ENCODE measurements at places on chromosomes 12 and 14.
A peak's percentile ranks its signal among the peaks of the same experiment; 100 is the strongest.

DNA sequence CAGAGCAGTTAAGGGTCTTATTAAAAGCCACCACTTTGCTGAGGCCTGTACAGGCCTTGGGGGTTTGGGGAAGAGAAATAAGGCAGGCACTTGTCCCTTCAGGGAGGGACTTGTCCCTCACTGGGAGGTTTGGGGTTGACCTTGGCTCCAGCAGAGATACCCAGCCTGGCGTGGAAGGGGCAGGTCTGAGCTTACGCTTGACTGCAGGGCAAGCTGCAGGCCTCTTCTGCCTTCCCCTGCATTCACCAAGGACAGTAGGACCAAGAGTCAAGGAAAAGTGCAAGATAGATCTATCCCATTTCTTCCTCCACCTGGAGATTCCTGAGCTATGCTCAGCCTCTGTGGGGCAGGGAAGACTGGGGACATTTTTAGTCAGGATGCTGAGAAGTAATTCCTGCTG is 154.3 kb downstream of the SMOC1 start:
- no peak for DNase-seq

- DNase-seq: no peak
Observed at GRCh38 chr14:35261774-35262173, 30.4 kb upstream of the PSMA6 start.

DNA sequence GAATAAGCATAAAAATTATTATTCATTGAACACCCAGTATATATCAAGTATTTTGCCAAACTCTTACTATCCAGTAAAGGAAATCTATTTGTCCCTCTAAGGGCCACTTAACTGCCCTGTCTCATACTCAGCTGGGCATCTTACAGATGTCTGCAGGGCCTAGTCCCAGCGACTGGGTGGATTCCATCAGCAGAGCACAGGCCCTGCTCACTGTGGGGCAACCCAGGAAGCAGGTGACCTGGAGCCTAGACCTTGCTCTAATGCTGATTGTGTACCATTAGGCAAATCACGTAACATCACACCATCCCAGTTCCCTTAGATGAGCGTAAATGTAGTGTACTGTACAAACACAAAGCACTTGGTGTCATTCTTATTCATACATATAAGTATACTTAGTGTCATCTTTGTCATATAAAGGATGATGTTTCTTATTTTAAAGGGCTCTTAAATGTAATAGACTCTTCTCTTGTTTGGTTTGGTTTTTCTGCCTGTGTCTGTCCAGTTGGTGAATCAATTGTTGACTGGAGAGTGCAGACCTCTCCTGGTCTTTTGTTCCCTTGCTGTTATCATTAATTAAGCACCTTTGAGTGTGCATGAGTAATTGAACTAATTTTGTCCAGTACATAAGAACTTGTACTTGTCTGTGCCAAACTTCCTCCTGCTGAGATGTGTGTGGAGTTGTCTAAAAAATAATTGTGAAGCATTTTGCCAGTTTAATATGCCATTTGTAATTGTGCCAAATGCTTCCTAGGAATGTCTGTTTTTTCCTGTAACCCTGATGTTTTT is 49.3 kb downstream of the RAB35 start:
- no peak for DNase-seq

GRCh38 chr14:71654810-71655209 is 277.4 kb upstream of the RGS6 start:
- no peak for DNase-seq

- no peak for DNase-seq
Observed at GRCh38 chr12:12807970-12808702, 5.0 kb upstream of the DDX47 start.

GRCh38 chr14:34038358-34039057 is 87.6 kb upstream of the EGLN3 start:
- no peak for DNase-seq

- no peak for DNase-seq
Observed at GRCh38 chr14:24136684-24137528, 912 bp downstream of the PSME1 start.

DNA sequence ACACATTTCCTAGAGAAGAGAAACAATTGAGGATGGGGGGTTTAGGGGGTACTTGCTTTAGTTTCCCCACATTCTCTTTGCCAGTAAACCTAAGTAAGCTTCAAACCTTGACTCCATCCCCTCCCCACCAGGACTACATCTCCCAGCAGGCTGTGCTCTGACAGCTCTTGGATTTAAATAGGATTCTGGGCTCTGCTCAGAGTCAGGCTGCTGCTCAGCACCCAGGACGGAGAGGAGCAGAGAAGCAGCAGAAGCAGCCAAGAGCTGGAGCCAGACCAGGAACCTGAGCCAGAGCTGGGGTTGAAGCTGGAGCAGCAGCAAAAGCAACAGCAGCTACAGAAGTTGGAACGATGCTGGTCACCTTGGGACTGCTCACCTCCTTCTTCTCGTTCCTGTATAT is 20.6 kb downstream of the RDH12 start:
- DNase-seq: peak; percentile 22

DNA sequence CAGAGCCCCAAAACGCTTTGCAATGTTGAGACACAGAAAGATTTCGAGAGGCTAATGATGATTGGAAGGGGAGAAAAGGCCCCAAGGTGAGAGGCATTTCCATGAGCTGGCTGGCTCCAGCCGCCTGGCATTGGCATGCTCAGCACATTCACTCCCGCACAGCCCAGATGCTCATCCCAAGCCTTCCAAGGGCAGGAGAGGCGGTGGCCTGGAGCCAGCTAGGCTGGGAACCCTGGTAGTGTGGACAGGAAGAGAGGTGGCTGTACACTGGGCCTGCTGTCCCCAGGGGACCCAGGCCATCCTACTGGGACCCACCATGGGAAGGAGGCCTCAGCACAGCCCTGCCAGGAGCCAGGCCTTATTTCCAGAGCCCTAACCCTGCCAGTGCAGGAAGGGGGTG is 72.2 kb downstream of the SPTB start:
- no peak for DNase-seq

DNA sequence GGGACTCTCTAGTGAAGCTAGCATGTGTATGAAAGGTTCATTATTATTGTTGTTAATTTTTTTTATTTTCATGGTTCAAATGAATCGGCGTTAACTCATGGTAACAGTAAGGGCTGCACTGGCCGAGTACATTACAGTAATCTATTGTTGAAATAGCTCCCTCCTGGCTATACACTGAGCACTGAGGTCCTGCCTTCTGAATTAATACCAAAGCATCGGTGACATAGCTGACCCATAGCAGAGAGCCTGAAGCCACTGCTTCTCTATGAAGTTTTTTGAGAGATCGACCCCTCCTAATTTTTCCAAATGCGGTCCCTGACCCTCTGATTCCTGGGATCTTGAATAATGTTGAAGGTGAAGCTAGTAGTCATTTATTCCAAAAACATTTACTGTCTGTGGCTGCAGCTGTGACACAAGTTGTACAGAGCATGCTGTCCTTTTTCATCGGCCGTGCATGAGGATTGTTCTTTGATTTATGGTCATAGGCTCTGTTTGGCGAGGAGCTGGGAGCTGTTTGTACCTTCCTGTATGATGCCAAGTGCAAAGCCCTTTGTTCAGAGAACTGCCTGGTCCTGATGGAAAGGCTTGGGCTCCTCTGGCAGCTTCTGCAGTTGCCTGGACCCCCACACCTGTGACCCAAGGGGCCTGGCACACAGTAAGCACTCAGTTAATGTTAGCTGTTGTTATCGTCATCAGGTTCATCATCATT is 486.5 kb downstream of the EGLN3 start:
- DNase-seq: no peak

- DNase-seq: no peak
Observed at GRCh38 chr14:68501614-68502052, 291.2 kb downstream of the ZFP36L1 start.

DNA sequence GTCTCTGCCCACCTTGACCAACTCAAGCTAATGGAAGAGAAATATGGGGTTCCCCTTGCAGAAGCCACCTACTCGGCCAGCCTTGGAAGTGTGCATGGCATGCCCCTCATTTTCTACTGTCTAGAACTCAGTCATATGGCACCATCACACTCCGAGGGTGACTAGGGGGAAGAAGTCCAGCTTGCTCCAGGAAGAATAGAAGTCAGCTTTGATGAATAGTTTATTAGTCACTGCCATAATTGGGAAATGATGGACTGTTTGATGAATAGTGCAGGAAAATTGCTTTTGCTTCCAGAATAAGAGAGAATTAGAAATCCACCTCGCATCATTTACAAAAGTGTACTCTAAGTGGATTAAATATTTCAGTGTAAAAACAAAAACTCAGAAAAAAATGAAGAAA is 1030.6 kb downstream of the VRK1 start:
- DNase-seq: no peak

GRCh38 chr12:80766897-80767296 is 50.2 kb downstream of the MYF5 start:
- no peak for DNase-seq

GRCh38 chr12:66594688-66595087 is 84.2 kb downstream of the GRIP1 start:
- peak; percentile 34 for DNase-seq

- no peak for DNase-seq
Observed at GRCh38 chr14:95452176-95452892, 64.1 kb downstream of the SYNE3 start.

DNA sequence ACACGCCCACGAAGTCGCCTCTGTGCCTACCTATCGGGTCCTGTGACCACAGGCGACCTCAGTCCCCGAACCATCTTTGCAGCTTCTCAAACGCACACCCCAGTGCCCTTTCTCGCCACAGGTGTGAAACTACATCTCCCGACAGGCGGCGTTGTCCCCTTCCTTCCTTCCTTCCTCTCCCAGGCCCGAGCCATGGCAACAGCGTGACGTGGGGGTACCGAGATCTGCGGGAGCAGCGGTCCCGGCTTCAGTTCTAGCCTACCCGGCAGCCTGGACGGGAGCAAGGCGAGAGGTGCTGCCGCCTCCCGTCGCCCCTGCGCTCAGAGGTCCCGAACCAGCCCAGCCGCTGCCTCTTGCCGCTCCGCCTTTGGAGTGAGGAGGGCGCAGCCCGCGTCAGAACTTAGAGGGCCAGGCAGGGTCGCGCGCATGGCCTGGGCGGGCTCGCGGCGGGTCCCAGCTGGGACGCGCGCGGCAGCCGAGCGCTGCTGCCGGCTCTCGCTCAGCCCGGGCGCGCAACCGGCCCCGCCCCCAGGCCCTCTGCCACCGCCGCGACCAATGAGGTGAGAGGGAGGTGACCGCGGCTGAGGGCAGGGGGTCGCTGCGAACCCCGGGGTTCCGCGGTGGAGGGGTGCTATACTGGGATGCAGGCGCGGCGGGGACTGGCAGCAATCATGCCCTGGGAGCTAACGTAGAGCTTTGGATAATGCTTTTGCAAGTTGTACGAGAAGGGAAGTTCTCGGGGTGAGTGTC is at the start of gene COQ10A:
Gene COQ10A (plus strand): TSS at position 250 of the 750 bp plus-strand sequence. CDS start 177 bp downstream, at position 427.
- peak; percentile 81 for DNase-seq

DNA sequence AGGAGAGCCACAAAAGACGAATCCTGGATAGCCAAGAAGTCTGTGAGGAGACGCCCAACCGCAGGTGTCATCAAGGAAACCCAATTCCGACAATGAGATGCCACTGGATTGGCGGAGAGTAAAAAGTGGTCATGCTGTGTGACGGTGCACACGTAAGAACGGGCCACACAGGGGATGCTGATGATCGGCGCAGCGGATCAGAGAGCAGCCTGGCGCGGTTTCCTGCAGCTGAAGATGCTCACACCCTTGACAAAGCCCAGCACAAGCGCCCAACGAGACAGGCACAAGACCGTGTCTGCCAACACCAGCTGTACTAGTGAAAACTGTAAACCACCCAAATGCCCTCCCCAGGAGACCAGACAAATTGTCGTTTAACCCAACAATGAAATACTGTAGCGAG is 55.8 kb downstream of the CCDC85C start:
- no peak for DNase-seq

DNA sequence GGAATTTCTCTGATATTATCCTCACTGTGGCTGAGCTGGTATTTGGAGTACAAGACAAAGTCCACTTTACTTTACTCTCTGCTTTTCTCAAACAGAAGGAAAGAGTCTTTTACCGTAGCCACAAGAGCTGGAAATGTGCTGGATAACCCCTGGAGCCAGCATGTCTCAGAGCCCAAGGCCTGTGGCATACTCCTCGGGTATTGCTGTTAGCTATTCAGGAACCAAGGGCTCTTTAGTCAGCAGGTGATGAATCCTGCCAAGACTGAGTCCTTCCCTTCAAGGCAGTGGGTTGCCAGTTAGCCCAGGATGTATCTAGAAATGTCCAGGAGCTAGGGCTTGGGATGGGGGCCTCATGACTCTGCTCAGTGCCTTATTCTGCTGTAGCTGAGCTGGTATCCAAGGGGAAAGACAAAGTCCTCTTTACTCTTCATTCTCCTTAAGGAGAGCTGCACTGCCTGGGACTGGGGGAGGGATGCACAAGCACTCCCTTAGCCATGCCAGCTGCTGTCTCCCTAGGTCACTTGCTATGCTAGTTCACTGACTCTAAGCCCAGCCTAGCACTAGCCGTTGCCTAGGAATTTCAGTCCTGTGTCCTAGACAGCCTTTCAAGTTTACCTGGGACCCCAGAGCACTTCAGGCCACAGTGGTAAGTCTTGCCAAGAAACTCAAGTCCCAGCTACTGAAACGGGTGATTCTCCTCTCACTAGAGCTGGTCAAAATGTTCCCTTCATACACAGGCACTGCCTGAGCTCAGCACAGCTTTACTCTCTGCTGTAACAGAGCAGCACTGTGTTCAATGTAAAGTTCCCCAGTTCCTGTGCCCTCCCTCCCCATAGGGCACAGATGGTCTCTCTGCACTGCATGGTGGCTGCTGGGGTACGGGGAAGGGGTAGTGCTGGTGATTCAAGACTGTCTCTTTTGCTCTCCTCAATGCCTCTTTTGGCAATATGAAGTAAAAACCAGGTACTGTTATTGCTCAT is 136.4 kb downstream of the SLC35F4 start:
- no peak for DNase-seq

- DNase-seq: no peak
Observed at GRCh38 chr12:31778687-31779086, 49.9 kb upstream of the AMN1 start.

- DNase-seq: no peak
Observed at GRCh38 chr12:94205822-94206221, 57.4 kb downstream of the PLXNC1 start.

DNA sequence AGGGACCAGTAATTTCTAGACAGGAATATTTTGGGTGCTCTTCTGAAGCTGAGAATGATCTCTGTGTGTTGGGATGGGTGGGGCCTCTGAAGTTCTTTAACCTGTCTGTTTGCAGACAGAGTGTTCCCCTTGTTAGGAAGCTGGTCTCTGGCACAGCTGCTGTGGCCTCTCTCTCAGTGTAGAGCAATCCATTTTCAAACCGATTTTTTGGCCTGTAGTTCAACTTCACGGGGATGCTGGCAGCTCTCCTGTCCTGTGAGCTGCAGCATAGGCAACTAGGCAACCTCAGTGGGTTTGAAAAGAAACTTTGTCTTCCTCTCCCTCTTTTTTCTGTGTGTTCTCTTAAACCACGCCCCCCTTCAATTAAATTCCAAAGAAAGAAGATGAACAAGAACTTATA is 69.1 kb downstream of the SMOC1 start:
- no peak for DNase-seq

GRCh38 chr12:87302126-87302745 is 727.0 kb downstream of the C12orf50 start:
- DNase-seq: peak; percentile 63

- DNase-seq: peak; percentile 57
Observed at GRCh38 chr12:123139926-123140675, 10.8 kb downstream of the PITPNM2 start.

Measured in fibroblast of upper back skin (primary cell).